Chondrocyte (in vitro differentiated cells): ENCODE measurements at places on chromosomes 1 and 21. TPM values are rescaled to one million over a fixed set of nuclear protein-coding genes. Genes with fewer than 3 reads are reported as not detected.

IFI44L gene
- 8.3 to 29.7 TPM (median 10.8 TPM) in 3 replicates for total RNA-seq

HSPB7 gene
- total RNA-seq = 61.2 to 160 TPM (median 160 TPM) in 3 replicates

TNN gene
- total RNA-seq = 0.15 to 0.41 TPM (median 0.25 TPM) in 3 replicates

CELA3B gene
- total RNA-seq = not detected in 3 replicates

PTGFRN gene
- 79.7 to 123 TPM (median 117 TPM) in 3 replicates for total RNA-seq

GABRD gene
- total RNA-seq = not detected in 3 replicates

C1orf116 gene
- 0.07 to 0.10 TPM in 2 of 3 replicates, not detected in the other for total RNA-seq

SGIP1 gene
- total RNA-seq = 29.3 to 47.9 TPM (median 31.8 TPM) in 3 replicates

FAM72A gene
- total RNA-seq = 1.9 to 3.3 TPM (median 2.3 TPM) in 3 replicates

ANGPTL3 gene
- total RNA-seq = 0.10 TPM in 1 of 3 replicates, not detected in the others

KRTAP20-2 gene
- total RNA-seq = not detected in 3 replicates

DNA sequence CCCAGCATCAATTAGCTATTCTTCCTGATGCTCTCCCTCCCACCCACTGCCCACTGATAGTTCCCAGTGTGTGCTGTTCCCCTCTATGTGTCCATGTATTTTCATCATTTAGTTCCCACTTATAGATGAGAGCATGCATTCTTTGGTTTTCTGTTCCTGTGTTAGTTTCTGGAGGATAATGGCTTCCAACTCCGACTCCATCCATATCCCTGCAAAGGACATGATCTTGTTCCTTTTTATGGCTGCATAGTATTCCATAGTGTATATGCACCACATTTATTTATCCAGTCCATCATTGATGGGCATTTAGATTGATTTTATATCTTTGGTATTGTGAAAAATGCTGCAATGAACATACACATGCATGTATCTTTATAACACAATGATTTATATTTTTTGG lies 30.2 kb downstream of the DISC1 start:
- no peaks in the 10 kb centered on the region for H3K27me3 ChIP-seq
- DNase-seq = no peak
- H3K4me1 ChIP-seq = peaks cover 9% of the 10 kb centered on the region
- H3K36me3 ChIP-seq = peaks cover 5% of the 10 kb centered on the region
- no peak overlapping the region for H3K27ac ChIP-seq
- H3K4me3 ChIP-seq = no peak overlapping the region

DNA sequence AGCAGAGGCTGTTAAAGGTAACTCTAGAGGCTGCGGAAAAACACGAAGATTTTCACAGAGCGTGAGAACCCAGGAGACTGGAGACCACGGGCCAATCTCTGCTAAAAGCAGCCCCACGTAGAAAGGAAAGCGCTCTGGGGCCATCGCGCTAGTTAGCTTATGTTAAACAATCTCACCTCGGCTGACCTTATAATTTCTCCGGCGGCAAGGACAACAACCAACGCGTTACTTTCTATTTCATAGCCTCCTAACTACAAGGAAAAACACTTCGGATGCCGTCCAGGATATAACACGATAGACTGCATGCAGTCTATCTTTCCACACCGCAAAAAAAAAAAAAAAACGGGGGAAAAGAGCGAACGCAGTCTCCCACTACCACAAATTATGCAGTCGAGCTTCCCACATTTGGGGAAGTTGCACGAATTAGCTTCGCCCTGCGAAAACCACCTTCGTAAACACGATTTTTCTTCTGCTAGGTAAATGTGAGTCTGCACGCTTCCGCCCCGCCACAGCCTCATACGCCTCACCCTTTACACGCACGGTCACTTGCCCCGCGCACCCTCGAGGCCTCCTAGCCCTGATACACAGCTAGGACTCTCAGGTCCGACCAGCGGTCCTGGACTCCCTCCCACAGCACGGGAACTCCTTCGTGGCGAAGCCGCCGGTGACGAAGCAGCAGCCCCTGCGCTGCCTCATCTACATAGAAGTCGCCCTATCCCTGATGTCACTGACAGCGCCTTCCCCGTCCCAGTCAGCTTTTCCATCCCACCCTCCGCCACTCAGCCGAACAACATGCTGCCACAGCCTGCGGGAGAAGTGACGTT lies 87.8 kb downstream of the PRKAB2 start:
- peaks cover 32% of the 10 kb centered on the region for H3K27me3 ChIP-seq
- peaks cover 13% of the 10 kb centered on the region for H3K4me1 ChIP-seq
- DNase-seq = no peak
- peak overlapping the region; percentile 99 for H3K27ac ChIP-seq
- H3K36me3 ChIP-seq = peaks cover 2% of the 10 kb centered on the region

GRCh38 chr21:33013626-33014025 lies 12.1 kb upstream of the OLIG2 start:
- DNase-seq = no peak
- peaks cover 5% of the 10 kb centered on the region for H3K4me1 ChIP-seq
- peaks cover 42% of the 10 kb centered on the region for H3K27me3 ChIP-seq
- no peak overlapping the region for H3K27ac ChIP-seq

DNA sequence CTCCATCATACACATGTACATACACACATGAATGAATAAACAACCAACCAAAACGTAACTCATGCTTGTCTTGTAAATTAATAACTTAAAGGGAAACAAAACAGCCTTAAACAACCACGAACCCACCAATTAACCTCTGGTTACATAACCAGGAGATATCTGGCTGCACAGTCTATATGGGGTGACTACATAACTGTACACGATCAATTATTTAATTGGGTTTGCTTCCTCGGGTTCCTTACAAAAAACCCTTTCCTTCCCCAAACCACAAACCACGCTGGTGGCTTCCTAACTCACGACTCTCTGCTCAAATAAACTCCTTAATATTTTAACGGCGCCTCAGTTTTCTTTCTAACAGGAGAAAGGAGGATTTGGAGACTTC lies 744 bp downstream of the ZNF670 start:
- H3K36me3 ChIP-seq = peaks cover 2% of the 10 kb centered on the region
- DNase-seq = no peak
- peak overlapping the region; percentile 96 for H3K4me3 ChIP-seq
- H3K27ac ChIP-seq = peak overlapping the region; percentile 83

DNA sequence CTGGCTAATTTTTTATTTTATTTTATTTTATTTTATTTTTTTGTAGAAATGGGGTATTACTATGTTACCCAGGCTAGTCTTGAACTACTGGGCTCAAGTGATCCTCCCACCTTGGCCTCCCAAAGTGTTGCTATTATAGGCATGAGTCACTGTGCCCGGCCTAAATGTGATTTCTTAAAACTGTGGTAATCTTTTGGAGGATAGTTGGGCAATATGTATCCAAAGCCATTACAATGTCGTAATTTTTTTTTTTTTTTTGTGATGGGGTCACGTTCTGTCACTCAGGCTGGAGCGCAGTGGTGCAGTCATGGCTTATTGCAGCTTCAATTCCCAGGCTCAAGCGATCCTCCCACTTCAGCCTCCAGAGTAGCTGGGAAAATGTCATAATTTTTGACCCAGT lies 14.2 kb downstream of the ETV3L start:
- no peak for DNase-seq
- H3K4me1 ChIP-seq = peaks cover 7% of the 10 kb centered on the region
- no peak overlapping the region for H3K4me3 ChIP-seq
- H3K27me3 ChIP-seq = peaks cover 9% of the 10 kb centered on the region
- H3K27ac ChIP-seq = no peak overlapping the region

DNA sequence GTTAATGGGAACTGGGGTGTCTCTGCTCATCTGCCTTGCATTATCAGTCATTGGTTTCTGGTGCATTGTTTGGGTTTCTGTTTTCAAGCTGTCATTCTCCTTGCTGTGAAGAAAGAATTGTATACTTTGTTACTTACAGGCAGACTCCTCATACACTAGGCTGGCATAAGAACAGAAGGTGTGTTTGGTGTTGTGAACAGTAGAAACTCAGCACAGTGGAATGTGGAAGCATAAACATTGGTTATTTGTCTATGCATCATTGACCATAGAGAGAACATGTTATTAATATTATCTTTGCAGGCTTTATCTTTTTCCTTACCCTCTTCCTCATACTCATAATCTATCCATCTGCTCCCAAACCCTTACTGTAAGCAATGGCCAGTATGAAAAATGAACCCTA lies 18.2 kb downstream of the C1orf87 start:
- no peaks in the 10 kb centered on the region for H3K27me3 ChIP-seq
- DNase-seq = no peak
- H3K27ac ChIP-seq = no peak overlapping the region
- peaks cover 6% of the 10 kb centered on the region for H3K36me3 ChIP-seq

- peaks cover 4% of the 10 kb centered on the region for H3K4me1 ChIP-seq
- H3K27ac ChIP-seq = no peak overlapping the region
- peaks cover 21% of the 10 kb centered on the region for H3K27me3 ChIP-seq
- no peak for DNase-seq
- no peak overlapping the region for H3K4me3 ChIP-seq
Measured at GRCh38 chr1:56934430-56935060, 31.3 kb downstream of the C8B start.

GRCh38 chr1:18970762-18971161 lies 14.3 kb upstream of the IFFO2 start:
- peaks cover 8% of the 10 kb centered on the region for H3K4me1 ChIP-seq
- no peak overlapping the region for H3K4me3 ChIP-seq
- H3K27ac ChIP-seq = no peak overlapping the region
- H3K27me3 ChIP-seq = no peaks in the 10 kb centered on the region
- DNase-seq = no peak

DNA sequence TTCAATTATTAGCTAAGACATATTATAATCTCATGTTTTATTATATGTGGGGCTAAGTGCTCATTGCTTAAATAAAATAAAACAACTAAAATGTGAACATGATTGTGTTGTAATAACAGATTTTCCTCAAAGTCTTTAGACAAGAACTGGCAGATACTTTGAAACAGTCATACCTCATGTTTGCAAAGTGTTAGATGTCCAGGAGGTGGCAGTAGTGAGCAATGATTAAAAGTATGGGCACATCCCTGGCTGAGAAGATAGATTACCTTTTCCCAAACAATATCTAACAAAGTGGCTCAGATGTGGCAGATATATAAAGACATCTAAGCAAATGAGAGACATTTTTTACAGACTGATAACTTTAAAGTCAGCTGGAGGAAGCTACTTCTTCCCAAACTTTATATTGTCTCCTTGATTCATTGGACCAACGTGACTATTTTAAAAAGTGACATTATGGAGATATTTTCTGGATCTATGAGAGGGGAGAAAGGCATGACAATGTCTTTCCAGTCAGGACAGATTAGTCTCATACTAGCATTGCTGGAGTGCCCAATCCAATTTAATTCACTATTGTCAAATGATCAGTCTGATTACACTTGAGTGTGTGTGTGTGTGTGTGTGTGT lies 269.8 kb downstream of the S1PR1 start:
- no peak for DNase-seq
- H3K4me3 ChIP-seq = no peak overlapping the region
- no peak overlapping the region for H3K27ac ChIP-seq
- H3K36me3 ChIP-seq = no peaks in the 10 kb centered on the region

GRCh38 chr1:171256940-171257606 lies 8.8 kb downstream of the FMO1 start:
- peaks cover 2% of the 10 kb centered on the region for H3K27me3 ChIP-seq
- no peak overlapping the region for H3K27ac ChIP-seq
- no peak overlapping the region for H3K4me3 ChIP-seq
- no peak for DNase-seq

GRCh38 chr1:60891281-60891680 lies 191.1 kb upstream of the NFIA start:
- DNase-seq = no peak
- H3K27me3 ChIP-seq = no peaks in the 10 kb centered on the region
- no peak overlapping the region for H3K4me3 ChIP-seq
- H3K4me1 ChIP-seq = peaks cover 48% of the 10 kb centered on the region
- H3K27ac ChIP-seq = no peak overlapping the region

- H3K27ac ChIP-seq = no peak overlapping the region
- H3K27me3 ChIP-seq = no peaks in the 10 kb centered on the region
- no peaks in the 10 kb centered on the region for H3K4me1 ChIP-seq
- no peak for DNase-seq
- no peak overlapping the region for H3K4me3 ChIP-seq
- H3K36me3 ChIP-seq = no peaks in the 10 kb centered on the region
Measured at GRCh38 chr21:40243685-40244084, 376.4 kb downstream of the PCP4 start.

DNA sequence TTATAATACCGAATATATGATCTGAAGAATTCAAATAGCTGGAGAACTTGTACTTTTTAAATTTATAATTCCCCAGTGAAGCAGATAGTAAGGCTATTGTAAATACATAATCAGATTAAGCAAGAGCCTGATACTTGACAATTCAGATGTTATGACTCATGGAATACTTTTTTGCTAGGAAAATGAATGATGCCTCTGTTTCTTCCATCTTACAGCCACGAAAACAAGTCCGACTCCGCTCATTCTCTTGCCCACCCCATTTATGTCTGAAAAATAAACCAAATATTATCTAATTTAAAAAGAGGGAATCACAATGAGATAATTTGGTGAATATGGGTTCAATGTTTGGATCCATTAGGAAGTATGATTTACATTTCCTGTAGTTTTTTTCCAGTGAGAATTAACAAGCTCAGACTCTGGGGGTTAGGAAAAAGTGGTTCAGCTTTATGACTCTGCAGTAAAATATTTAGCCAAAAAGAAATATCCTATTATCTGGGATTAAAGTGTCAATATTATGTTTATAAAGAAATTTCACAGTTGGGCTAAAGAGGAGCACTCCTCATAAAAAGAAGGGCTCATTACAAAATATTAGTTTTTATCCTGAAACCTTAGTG lies 50.4 kb upstream of the DAB1 start:
- no peak for DNase-seq
- no peak overlapping the region for H3K27ac ChIP-seq
- H3K36me3 ChIP-seq = no peaks in the 10 kb centered on the region
- H3K4me1 ChIP-seq = peaks cover 25% of the 10 kb centered on the region
- H3K4me3 ChIP-seq = no peak overlapping the region
- H3K27me3 ChIP-seq = no peaks in the 10 kb centered on the region
